ENCODE measurements at places on chromosomes 12 and 14. TPM values are rescaled to one million over a fixed set of nuclear protein-coding genes. Genes with fewer than 3 reads are reported as not detected.

DNA sequence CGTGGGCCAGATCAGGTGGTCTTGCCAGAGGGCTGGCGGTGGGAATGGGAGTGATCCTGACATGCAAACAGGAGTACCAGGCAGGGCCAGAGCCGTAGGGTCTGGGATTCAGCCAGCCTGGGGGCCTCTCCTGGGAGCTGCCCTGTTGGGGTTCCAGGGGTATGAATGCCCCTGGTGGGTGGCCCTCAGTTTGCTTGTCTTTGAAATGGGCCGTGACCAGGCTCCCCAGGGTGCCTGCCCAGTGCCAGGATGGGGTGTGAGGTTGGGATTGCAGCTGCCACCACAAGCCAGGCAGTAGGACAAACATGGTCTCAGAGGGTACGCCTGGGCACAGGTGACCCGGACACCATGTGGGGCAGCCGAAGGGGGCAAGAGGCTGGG, 168.8 kb downstream of the KIF26A start:
- no peak for DNase-seq

- DNase-seq, result no peak
These were observed 225.2 kb downstream of the KTN1 start for GRCh38 chr14:55805250-55805649.

DNA sequence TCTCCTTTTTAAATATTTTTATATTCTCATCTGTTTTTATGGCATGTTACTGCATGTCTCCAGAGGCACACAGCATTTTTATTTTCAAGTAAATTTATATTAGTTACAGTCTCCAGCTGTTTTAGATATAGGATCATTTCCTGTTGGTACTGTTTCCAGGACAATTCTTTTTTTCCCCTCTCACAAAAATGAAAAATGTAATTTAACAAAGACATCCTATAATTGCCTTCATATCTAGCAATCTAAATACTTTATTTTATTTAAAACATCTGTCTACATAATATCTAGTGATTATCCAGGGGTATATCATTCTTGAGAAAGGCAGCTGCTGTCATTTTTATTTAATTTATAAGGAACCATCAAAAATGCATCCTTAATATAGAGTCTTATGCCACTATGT, 272.4 kb upstream of the NPAS3 start:
- no peak for DNase-seq

DNA sequence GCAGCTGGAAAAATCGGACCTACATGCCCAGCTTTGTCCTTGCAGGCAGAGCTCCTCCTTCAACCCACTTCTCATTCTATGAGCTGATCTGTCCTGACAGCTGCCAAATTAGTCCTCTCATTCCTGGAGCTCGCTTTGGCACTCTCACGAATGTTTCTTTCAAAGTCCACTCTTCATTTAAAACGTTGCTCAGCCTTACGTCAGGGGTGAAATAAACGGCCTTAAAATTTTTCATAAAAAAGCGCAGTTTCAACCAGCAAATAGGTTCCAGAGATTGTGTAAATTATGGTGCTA, 120.9 kb upstream of the HIF1A start:
- no peak for DNase-seq

- DNase-seq, result no peak
These were observed 38.3 kb downstream of the RAD51B start for GRCh38 chr14:67857778-67858350.

DNA sequence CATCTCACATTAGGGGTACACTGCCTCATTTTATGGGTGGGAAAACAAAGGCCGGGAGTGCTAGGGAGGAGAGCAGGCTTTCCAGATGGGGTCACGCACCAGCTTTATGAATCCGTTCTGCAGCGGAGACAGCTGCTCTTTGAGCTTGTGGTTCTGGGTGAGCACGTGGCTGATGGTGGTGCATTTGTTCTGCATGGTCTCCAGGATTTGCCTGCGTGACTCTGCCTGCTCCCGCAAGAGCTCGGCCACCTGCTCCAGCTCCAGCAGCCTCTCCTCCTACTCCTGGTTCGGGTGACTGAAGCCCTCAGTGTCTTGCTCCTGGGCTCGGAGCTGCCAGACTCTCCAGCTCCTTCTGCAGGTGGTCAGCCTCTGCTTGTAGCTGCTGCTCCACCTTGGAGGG, 23.6 kb upstream of the BLTP3B start:
- DNase-seq, result no peak

Gene CD163L1
- 21.4 TPM for total RNA-seq
